ENCODE measurements at places on chromosomes 1 and 21. TPM values are rescaled to one million over a fixed set of nuclear protein-coding genes. Genes with fewer than 3 reads are reported as not detected.
A peak's percentile ranks its signal among the peaks of the same experiment; 100 is the strongest.

GRCh38 chr1:230754796-230755195, 7.6 kb downstream of the CAPN9 start:
- no peak for DNase-seq

DNA sequence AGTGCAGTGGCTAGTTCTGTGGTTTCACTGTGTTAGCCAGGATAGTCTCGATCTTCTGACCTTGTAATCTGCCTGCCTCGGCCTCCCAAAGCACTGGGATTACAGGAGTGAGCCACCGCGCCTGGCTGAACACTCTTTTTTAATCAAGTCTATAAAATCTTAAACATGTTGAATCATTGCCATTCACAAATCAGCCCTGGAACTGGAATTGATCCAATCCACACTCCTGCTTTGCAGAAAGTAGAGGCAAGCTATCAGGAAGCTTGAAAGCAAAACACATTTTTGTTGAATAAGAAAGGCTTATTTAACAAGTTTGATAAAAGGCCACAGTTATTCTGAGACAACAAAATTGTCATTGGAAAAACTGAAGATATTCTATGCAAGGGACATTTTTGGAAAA, 18.3 kb upstream of the EFHD2 start:
- DNase-seq, result no peak

DNA sequence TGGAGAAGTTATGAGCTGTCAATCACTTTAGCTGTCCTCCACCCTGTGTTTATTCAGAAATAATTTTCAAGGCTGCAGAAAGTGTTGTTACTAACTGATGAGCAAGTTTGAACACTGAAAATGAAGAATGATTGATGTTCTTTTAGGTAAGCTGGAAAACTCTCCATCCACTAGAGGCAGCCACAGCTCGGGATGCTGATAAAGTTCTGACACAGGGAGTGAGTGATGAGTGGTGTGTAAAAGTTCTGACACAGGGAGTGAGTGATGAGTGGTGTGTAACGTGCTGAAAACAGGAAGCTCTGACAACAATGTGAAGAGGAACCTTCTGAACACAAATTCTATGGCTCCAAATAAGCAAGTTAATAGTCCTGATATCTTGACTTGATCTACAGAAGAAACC, 197.5 kb upstream of the PTBP2 start:
- DNase-seq, result no peak

- DNase-seq, result peak; percentile 91
These were observed 554.1 kb upstream of the OLFM3 start for GRCh38 chr1:102550729-102551384.

DNA sequence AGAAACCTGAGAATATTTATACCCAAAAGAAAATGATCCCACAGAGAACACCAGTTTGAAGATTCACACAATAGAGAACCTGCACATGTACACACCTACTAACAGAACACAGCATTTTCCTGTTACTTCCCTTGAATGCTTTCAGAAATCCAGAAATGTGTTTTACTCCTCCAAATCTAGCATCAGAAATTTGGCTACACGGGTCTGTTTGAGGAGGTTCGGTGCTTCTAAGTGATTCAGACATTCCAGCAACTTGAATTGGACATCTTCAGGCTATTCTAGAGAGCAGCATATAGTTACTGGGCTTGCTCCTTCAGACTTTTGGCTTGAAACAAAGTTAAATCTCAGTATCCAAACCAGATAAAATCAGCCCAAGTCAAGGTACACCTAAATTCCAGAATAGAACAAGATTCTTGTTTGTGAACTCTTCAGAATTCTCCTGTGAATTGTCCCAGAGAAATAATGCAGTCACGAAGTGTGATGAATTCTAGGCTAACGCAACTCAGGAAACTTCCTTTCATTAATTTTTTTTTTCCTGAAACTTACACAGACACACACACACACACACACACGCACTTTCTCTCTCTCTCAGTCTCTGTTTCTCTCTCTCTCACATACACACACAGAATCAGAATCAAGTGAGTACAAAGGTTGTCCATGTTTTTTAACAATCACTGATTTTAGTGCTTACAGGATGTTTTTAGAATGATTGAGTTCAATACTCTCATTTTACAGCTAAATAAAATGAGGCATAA, 278.4 kb upstream of the SNX7 start:
- no peak for DNase-seq

- DNase-seq, result peak; percentile 47
These were observed 496.4 kb downstream of the SETD4 start for GRCh38 chr21:35563885-35564451.

DNA sequence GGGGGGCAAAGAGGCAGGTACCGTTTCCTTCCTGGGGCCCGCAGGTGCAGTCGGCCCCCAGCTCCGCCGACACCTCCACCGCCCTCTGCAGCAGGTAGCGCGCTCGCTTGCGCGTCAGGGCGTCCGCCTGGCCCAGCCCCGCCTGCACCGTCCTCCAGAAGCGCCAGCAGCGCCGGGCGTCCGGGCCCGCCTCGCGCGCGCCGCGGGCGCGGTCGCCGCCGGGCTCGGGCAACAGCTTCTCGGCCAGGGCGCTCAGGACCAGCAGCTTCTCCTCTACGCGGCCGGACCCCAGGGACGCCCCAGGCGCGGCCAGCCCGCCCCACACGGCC, 863 bp downstream of the TARBP1 start:
- DNase-seq, result no peak

GRCh38 chr1:9612871-9613624, 24.3 kb downstream of the TMEM201 start:
- no peak for DNase-seq

The B4GALT2 gene
- total RNA-seq, result 51.7 TPM

- DNase-seq, result no peak
These were observed 153.3 kb downstream of the NR5A2 start for GRCh38 chr1:200180821-200181220.

The HPCA gene
- total RNA-seq, result 0.43 TPM

DNA sequence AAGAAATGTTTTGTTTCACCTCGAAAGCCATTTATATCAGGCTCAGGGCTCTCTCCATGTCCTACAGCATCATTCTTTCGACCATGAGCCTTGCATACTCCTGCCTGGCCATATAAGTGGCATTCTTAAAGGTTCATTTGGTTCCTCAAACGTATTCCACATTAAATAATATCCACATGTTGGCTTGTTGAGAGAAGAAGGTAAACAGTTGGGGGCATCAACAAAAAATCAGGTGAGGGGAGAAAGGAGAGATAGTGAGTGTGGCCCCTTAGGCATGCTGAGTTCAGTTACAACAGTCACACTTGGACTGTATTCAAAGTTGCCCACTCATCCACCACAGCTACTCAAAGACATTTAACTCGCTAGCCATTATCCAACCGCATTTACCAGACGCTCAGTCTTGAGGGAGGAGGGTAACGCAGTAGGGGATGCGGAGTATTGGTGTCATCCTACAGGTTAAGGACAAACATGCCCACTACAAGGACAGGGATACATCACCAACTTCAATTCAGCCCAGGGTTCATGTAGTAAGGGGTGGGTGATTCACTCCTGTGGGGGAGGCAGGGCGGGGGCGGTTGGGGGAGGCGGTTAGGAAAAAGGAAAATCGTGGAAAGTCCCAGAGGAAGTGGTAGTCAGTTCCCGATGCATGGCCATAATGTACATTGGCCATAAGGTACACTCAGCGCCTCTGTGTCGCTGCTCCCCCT, 1.4 kb downstream of the ZNF697 start:
- no peak for DNase-seq

The RBM34 gene
- 105 TPM for total RNA-seq

GRCh38 chr1:168970926-168971659, 135.4 kb upstream of the ATP1B1 start:
- no peak for DNase-seq

The PRAMEF1 gene
- not detected for total RNA-seq

DNA sequence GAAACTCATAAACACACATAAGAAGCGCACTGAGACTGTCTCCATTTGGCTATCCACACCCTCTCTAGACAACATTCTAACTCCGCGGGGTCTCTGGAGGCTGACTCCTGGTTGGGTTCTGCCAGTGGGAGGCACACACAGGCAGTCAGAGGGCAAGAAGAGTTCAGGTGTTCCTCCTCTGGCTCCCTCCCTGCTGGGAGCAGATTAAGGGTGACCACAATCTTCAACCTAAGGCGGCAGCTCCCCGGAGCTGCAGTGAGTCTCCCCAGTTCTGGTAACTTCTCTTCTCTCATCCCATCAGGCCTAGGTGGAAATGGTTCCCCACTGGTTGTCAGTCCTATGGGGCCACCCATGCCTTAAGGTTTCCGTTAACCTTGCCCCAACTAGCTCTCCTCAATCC, 7.4 kb upstream of the TENT5C start:
- no peak for DNase-seq

- no peak for DNase-seq
These were observed 8.1 kb upstream of the OR6K3 start for GRCh38 chr1:158728510-158729225.

DNA sequence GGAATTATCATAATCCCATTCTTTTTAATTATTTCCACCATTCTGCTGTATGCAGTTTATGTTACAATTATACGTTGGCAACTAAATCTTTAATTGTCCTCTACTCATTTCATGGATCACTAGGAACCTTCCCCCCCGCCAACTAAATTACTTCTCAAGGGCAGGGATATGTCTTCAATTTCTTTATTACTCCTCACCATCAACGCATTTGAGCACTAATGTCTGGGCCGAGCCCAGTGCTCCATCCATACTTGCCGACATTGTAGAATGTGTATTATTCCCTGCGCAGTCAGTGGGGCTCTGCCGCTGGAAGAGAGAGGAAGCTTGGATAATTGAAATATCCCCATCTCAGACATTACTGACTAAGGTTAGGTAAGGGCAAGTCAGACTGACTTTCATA, 236.4 kb upstream of the AJAP1 start:
- no peak for DNase-seq

DNA sequence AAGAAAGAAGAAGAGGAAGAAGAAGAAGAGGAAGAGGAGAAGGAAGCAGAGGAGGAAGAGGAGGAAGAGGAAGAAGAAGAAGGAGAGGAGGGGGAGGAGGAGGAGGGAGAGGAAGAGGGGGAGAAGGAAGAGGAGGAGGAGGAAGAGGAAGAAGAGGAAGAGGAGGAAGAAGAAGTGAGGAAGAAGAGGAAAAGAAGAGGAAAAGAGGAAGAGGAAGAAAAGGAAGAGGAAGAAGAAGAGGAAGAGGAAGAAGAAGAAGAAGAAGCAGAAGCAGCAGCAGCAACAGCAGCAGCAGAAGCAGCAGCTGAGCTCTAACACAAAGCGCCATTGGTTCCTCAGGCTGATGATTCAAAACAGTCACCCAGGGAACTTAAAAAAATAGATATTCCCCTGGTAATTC, 34.0 kb downstream of the DNAI4 start:
- DNase-seq, result no peak

DNA sequence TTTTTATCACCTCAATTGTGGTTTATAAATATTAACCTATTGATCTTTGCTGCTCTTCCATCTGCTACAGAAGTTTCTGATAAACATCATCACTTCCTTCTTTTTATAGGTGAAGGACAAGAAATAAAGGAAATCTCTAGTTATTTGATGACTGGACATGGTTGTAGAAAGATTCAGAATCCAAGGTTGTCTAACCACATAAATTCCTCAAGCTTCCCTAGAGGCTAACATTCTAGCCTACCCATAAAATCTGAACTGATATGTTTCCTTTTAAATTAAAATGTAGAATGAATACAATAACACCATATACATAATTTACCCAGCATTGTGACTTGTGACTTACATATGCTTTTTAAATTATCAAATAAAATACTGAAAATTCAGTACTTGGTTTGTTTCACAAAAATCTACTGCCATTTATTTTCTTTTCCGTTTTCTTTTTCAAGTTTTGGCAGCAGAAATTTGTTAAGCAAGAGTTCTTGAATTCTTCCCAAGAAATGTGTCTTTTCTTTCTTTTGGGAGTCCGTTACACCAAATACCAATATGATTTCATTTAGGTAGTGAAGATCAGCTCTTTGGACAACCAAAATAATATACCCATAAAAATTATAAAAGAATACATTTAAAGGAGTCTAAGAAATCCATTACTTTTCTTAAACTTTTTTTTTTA, 513.2 kb upstream of the ADGRL2 start:
- DNase-seq, result no peak

The KRTAP20-4 gene
- total RNA-seq, result not detected

The ERICH3 gene
- not detected for total RNA-seq

- no peak for DNase-seq
These were observed 35.7 kb downstream of the ZMYND12 start for GRCh38 chr1:42420121-42420520.

- DNase-seq, result no peak
These were observed 25.4 kb upstream of the LMX1A start for GRCh38 chr1:165381745-165382505.
